ENCODE measurements at places on chromosomes 11 and 22. TPM values are rescaled to one million over a fixed set of nuclear protein-coding genes. Genes with fewer than 3 reads are reported as not detected.

KRTAP5-10 gene
- not detected for total RNA-seq

RAB39A gene
- not detected for total RNA-seq

DNA sequence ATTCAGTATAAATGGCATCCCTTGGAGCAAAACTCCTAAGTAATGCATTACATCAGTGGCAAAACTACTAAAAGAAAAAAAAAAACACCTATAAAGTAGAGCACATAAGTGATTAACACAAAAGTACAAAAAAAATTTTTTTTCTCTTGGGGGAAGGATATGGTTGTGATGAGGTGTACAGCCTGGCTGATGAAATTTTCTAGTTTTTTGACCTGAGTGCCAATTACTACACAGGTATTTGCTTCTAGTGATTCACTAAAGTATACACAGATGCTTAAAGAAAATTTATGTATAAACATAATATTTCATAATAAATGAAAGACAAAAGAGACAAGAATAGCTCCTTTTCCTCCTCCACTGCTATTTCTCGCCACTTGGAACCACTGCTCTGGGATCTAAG lies 71.8 kb upstream of the APOA1 start:
- DNase-seq = peak; percentile 47
- peak overlapping the region; percentile 7 for H3K27ac ChIP-seq
- no peak overlapping the region for H3K4me3 ChIP-seq
- no peaks in the 10 kb centered on the region for H3K27me3 ChIP-seq

SLC22A6 gene
- not detected for total RNA-seq

GRCh38 chr11:43927925-43928707 lies 14.3 kb upstream of the C11orf96 start:
- no peak for DNase-seq
- no peak overlapping the region for H3K4me3 ChIP-seq
- H3K4me1 ChIP-seq = peaks cover 11% of the 10 kb centered on the region

GRCh38 chr11:119093942-119094815 lies 7.5 kb downstream of the DPAGT1 start:
- 0 out of 2 replicates have a peak overlapping the region, but pooled peaks have one; percentile 53 for H3K27ac ChIP-seq
- H3K4me1 ChIP-seq = peaks cover 23% of the 10 kb centered on the region
- peak overlapping the region; percentile 90 for H3K4me3 ChIP-seq
- H3K27me3 ChIP-seq = no peaks in the 10 kb centered on the region
- peaks cover 46% of the 10 kb centered on the region for H3K36me3 ChIP-seq

GRCh38 chr11:1202776-1203504 lies 19.9 kb upstream of the MUC5B start:
- H3K27ac ChIP-seq = peak overlapping the region; percentile 72
- DNase-seq = peak; percentile 76
- no peak overlapping the region for H3K4me3 ChIP-seq
- H3K36me3 ChIP-seq = no peaks in the 10 kb centered on the region
- no peaks in the 10 kb centered on the region for H3K27me3 ChIP-seq

DNA sequence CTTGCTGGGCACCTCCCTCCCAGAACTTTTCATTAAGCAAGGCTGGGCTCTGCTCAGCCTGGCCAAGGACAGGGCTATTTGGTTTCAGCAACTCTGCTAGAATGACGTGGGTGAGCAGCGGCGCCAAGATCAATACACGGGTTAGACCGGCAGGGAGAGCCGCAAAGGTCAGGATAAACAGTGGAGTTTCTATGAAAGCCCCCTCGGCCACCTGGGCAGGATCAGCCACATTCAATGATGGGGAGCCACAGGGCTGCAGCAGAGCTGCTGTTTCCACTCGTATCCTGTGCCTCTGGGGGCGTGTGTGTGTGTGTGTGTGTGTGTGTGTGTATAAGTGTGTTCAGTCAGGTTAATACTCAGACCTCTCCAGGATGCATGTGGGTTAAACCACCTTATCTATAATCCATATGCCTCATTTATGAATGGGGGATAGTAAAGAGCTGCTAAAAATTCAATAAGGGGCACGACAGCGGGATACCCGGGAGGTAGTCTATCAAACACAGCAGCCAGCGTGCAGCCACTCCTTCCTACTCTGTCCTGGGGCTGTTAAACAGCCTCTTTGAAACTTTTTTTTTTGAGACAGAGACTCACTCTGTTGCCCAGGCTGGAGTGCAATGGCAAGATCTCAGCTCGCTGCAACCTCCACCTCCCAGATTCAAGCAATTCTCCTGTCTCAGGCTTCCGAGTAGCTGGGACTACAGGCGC lies 34.8 kb downstream of the MYH9 start:
- DNase-seq = no peak
- peaks cover 57% of the 10 kb centered on the region for H3K4me1 ChIP-seq
- H3K36me3 ChIP-seq = peaks cover 17% of the 10 kb centered on the region
- peak overlapping the region; percentile 77 for H3K27ac ChIP-seq

PKP3 gene
- 222 TPM for total RNA-seq
